ENCODE measurements at places on chromosomes 2 and 18.

DNA sequence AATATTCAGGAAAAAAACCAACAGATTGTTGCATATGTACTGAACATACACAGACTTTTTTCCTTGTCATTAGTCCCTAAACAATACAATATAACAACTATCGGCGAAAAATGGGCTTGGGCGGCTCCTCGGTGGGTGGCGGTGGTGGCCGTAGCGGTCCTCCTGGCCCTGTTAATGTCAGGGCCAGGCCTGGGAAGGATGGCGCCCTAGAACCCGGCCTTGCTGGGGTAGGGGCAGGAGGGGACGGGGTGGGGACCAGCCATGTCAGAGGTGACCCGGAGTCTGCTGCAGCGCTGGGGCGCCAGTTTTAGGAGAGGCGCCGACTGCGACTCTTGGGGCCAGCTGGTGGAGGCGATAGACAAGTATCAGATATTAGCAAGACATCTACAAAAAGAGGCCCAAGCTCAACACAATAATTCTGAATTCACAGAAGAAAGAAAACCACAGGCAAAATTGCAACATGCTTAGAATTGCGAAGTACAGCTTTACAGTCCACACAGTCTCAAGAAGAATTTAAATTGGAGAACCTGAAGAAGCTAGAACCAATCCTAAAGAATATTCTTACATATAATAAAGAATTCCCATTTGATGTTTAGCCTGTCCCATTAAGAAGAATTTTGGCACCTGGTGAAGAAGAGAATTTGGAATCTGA lies 36.5 kb downstream of the ROCK2 start:
- DNase-seq, result no peak
- peaks cover 2% of the 10 kb centered on the region for H3K36me3 ChIP-seq
- peaks cover 19% of the 10 kb centered on the region for H3K4me1 ChIP-seq
- H3K27ac ChIP-seq, result no peak overlapping the region
- no peak overlapping the region for H3K4me3 ChIP-seq

GRCh38 chr18:61448316-61448715 lies 115.1 kb downstream of the CDH20 start:
- peaks cover 3% of the 10 kb centered on the region for H3K27me3 ChIP-seq
- H3K27ac ChIP-seq, result no peak overlapping the region
- H3K36me3 ChIP-seq, result no peaks in the 10 kb centered on the region
- H3K4me1 ChIP-seq, result no peaks in the 10 kb centered on the region
- no peak for DNase-seq

GRCh38 chr18:53018791-53019190 lies 678.8 kb downstream of the DCC start:
- DNase-seq, result no peak
- no peak overlapping the region for H3K4me3 ChIP-seq
- no peak overlapping the region for H3K27ac ChIP-seq
- no peaks in the 10 kb centered on the region for H3K4me1 ChIP-seq
- H3K27me3 ChIP-seq, result no peaks in the 10 kb centered on the region

- H3K27ac ChIP-seq, result no peak overlapping the region
- H3K4me3 ChIP-seq, result no peak overlapping the region
- no peak for DNase-seq
- no peaks in the 10 kb centered on the region for H3K36me3 ChIP-seq
- no peaks in the 10 kb centered on the region for H3K4me1 ChIP-seq
Observed at GRCh38 chr18:52907543-52908308, 567.7 kb downstream of the DCC start.

DNA sequence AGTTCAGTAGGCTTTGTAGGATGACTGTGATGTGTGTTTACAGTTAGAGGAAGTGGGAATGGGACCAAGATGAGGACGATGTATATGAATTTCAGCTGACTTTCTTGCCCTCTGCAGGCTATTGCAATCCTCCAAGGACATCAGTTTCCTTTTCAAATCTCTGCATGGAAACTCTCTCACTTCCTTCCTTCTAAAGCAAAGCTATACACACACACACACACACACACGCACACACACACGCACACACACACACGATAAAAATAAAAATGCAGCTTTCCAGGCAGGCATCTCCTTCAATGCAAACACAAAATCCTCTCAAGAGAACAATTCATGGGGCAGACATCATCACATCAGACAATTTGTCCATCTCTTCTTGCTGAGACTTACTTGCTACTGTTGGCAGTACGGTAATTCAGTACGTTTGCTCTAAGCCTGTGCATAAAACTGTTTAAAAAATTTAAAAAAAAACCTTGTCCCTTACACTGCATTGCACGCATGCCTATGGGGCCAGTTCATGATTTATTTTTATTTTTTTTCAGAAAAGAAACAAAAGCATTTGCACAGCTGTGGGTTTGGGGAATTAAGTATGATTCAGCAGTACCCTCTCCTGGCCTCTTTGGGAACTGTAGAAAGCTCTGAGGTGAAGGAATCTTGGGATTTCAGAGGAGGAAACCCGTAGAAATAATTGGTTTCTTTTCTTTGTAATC lies 27.1 kb upstream of the ICOS start:
- H3K27ac ChIP-seq, result peak overlapping the region; percentile 39
- peak overlapping the region; percentile 16 for H3K4me3 ChIP-seq
- peaks cover 2% of the 10 kb centered on the region for H3K27me3 ChIP-seq
- peaks cover 4% of the 10 kb centered on the region for H3K36me3 ChIP-seq
- H3K4me1 ChIP-seq, result peaks cover 31% of the 10 kb centered on the region

GRCh38 chr2:237324405-237324831 lies 89.5 kb downstream of the COL6A3 start:
- H3K27me3 ChIP-seq, result no peaks in the 10 kb centered on the region
- H3K4me1 ChIP-seq, result no peaks in the 10 kb centered on the region
- DNase-seq, result no peak
- no peak overlapping the region for H3K27ac ChIP-seq
- no peak overlapping the region for H3K4me3 ChIP-seq

DNA sequence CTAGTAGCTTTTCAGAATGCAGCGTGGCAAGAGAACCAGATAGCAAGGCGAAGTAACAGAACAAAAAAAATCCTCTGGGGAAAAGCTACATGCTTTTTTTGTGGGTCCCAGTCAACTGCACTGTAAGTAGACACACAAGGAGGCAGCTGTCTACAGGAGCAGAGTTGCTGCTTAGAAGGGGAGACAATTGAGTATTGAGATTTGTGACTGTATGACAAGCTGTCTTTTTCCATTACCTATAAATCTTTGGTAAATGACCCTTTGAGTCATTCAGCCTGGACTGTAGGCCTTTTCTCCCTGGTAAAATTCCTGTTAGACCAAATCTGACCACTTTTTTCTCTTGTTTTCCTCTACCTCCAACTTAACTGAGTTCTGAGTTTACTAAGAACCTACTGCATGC lies 144.1 kb upstream of the FOSL2 start:
- no peak for DNase-seq
- peaks cover 28% of the 10 kb centered on the region for H3K4me1 ChIP-seq
- H3K36me3 ChIP-seq, result peaks cover 8% of the 10 kb centered on the region
- no peak overlapping the region for H3K27ac ChIP-seq
- no peaks in the 10 kb centered on the region for H3K27me3 ChIP-seq

DNA sequence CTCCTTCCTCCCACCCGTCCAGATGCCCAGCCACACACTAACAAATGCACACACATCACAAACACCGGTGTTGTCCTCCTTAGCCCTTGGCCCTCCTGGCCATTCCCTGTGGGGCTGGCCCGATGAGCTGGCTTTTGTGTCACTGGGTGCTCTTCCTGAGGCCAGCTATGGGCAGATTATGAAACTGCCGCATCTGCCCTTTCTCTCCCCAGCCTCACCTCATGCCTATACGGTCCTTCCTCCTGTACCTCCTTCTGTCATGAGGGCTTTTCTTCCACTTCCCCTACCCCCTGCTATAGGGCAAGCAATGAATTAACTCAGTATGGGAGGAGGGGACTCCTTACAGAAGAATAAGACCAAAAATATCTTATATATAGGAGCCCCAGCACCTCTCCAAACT lies 10.3 kb upstream of the INO80C start:
- no peaks in the 10 kb centered on the region for H3K27me3 ChIP-seq
- no peak overlapping the region for H3K4me3 ChIP-seq
- H3K27ac ChIP-seq, result no peak overlapping the region
- DNase-seq, result no peak

DNA sequence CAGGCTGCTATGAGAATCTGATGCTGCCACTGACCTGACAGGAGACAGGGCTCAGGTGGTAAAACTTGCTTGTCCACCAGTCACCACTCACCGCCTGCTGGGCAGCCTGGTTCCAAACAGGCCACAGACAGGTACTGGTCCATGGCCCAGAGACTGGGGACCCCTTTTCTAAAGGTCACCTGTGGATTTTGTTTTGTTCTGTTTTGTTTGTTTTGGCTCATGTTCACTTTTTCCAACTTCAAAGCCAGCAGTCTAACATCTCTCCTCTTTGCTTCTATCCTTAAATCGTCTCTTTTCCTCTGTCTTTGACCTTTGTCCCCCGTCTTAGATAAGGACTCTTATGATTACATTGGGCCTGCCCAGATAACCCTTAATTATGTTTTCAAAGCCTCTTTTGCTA lies 3.3 kb upstream of the CERKL start:
- peaks cover 26% of the 10 kb centered on the region for H3K27me3 ChIP-seq
- H3K27ac ChIP-seq, result no peak overlapping the region
- H3K4me1 ChIP-seq, result peaks cover 7% of the 10 kb centered on the region
- H3K4me3 ChIP-seq, result no peak overlapping the region
- no peaks in the 10 kb centered on the region for H3K36me3 ChIP-seq
- no peak for DNase-seq

- no peaks in the 10 kb centered on the region for H3K27me3 ChIP-seq
- H3K36me3 ChIP-seq, result peaks cover 16% of the 10 kb centered on the region
- no peak overlapping the region for H3K27ac ChIP-seq
- H3K4me1 ChIP-seq, result peaks cover 40% of the 10 kb centered on the region
- no peak for DNase-seq
Observed at GRCh38 chr2:46552079-46552478, 72.7 kb downstream of the TMEM247 start.

DNA sequence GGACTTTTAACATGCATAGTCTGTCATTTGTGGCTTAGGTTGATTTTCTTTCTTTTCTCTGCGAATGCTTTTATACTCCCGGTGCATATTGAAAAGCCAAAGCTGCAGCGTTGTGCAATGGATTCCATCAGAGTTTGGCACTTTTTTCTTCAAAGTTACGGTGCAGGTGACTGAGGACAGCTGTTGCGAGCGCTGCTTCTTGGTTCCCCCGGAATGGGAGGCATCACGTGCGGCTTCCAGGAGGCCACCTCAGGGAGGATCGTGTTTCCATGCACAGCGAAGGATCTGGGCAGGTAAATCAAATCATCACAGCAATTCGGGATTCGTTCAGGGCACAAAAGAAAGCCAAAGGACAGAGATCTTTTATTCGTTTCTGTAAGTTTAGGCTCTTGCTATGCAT lies 109.6 kb upstream of the ALKAL2 start:
- no peaks in the 10 kb centered on the region for H3K36me3 ChIP-seq
- no peak overlapping the region for H3K27ac ChIP-seq
- peaks cover 15% of the 10 kb centered on the region for H3K4me1 ChIP-seq
- H3K4me3 ChIP-seq, result no peak overlapping the region
- H3K27me3 ChIP-seq, result no peaks in the 10 kb centered on the region

GRCh38 chr2:224669449-224669848 lies 46.7 kb downstream of the CCDC195 start:
- no peaks in the 10 kb centered on the region for H3K36me3 ChIP-seq
- peaks cover 5% of the 10 kb centered on the region for H3K4me1 ChIP-seq
- no peak for DNase-seq
- peaks cover 3% of the 10 kb centered on the region for H3K27me3 ChIP-seq

GRCh38 chr2:238645716-238646115 lies 202.2 kb upstream of the TWIST2 start:
- no peaks in the 10 kb centered on the region for H3K36me3 ChIP-seq
- peaks cover 5% of the 10 kb centered on the region for H3K27me3 ChIP-seq
- no peak overlapping the region for H3K4me3 ChIP-seq
- no peak for DNase-seq
- H3K4me1 ChIP-seq, result peaks cover 15% of the 10 kb centered on the region
- no peak overlapping the region for H3K27ac ChIP-seq

- H3K4me1 ChIP-seq, result no peaks in the 10 kb centered on the region
- no peak overlapping the region for H3K4me3 ChIP-seq
- DNase-seq, result no peak
- H3K36me3 ChIP-seq, result no peaks in the 10 kb centered on the region
- H3K27ac ChIP-seq, result no peak overlapping the region
Observed at GRCh38 chr2:4412637-4413187, 709.3 kb downstream of the DCDC2C start.

GRCh38 chr2:24871852-24872333 lies 48.1 kb downstream of the ADCY3 start:
- H3K36me3 ChIP-seq, result peaks cover 15% of the 10 kb centered on the region
- no peak for DNase-seq
- no peak overlapping the region for H3K27ac ChIP-seq
- no peaks in the 10 kb centered on the region for H3K27me3 ChIP-seq

DNA sequence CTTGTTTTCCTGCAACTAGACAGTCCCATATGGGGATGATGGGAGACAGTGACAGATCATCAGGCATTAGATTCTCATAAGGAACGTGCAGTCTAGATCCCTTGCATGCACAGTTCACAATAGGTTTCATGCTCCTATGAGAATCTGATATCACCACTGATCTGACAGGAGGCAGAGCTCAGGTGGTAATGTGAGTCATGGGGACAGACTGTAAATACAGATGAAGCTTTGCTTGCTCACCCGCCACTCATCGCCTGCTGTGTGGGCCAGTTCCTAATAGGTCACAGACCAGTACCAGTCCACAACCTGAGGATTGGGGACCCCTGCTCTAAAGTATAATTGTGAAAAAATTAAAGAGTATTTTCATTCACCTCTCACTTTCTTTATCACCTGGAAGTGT lies 23.6 kb upstream of the RAB1A start:
- no peaks in the 10 kb centered on the region for H3K36me3 ChIP-seq
- no peaks in the 10 kb centered on the region for H3K4me1 ChIP-seq
- H3K27me3 ChIP-seq, result no peaks in the 10 kb centered on the region
- DNase-seq, result no peak
- H3K4me3 ChIP-seq, result no peak overlapping the region

DNA sequence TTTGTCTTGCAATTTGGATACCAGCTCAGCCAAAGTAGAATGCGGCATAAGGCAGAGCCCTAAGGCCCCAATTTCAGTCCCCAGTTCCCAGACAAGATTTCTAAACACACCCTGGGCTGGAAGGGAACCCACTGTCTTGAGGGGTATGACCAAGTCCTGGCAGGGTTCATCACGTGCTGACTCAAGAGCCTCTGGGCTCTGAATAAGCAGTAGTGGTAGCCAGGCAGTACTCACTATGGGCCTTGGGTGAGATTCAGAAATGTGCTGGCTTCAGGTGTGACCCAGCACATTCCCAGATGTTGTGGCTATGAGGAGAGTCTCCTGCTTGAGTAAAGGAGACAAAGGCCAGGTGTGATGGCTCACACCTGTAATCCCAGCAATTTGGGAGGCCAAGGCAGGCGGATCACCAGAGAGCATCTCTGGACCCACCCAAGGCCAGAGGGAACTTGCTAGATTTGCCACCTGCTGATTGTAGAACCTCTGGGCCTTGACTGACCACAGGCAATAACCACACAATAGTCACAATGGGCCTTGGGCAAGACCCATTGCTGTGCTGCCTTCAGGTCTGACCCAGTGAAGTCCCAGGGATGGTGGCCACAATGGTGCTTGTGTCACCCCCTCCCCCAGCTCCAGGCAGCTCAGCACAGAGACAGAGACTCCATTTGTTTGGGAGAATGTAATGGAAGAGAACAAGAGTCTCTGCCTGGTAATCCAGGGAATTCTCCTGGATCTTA lies 74.9 kb downstream of the ATL2 start:
- H3K36me3 ChIP-seq, result peaks cover 62% of the 10 kb centered on the region
- H3K27ac ChIP-seq, result peak overlapping the region; percentile 57

GRCh38 chr2:200609028-200609614 lies 23.3 kb downstream of the AOX1 start:
- H3K4me1 ChIP-seq, result no peaks in the 10 kb centered on the region
- H3K27me3 ChIP-seq, result peaks cover 10% of the 10 kb centered on the region
- DNase-seq, result no peak
- H3K27ac ChIP-seq, result no peak overlapping the region
- no peak overlapping the region for H3K4me3 ChIP-seq

GRCh38 chr18:48365965-48366364 lies 43.2 kb downstream of the ZBTB7C start:
- no peak overlapping the region for H3K27ac ChIP-seq
- H3K4me1 ChIP-seq, result no peaks in the 10 kb centered on the region
- no peak for DNase-seq
- H3K27me3 ChIP-seq, result peaks cover 5% of the 10 kb centered on the region
- H3K4me3 ChIP-seq, result no peak overlapping the region
